Coronary artery (tissue), 2 donors: ENCODE measurements at places on chromosomes 11 and 22.

- DNase-seq = no peak
Observed at GRCh38 chr11:112368381-112368780, 107.7 kb upstream of the PLET1 start.

- DNase-seq = no peak
Observed at GRCh38 chr11:77770629-77771028, 49.9 kb downstream of the RSF1 start.

DNA sequence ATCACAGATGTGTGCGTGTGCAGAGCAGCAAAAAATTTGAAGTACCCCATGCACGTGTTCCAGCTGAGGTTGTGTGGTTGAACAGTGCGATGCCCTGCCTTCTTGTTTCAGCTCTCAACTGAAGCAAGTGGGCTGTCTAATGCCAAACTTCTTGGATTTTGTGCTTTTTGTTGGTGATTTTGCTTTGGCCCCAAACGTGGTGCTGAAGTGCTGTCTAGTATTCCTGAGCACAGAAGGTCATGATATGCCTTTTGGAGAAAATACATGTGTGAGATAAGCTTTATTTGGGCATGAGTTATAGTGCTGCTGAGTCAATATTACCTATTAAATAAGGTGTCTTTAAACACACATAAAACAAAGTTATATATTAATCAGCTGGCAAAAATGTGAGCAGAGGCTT, 14.1 kb downstream of the YDJC start:
- DNase-seq = no peak

GRCh38 chr11:92035488-92035887, 189.1 kb upstream of the FAT3 start:
- no peak for DNase-seq

GRCh38 chr11:10540546-10540914, 457 bp downstream of the RNF141 start:
- no peak for DNase-seq

GRCh38 chr11:68956142-68956541, 24.6 kb downstream of the MRGPRD start:
- no peak for DNase-seq

- no peak for DNase-seq
Observed at GRCh38 chr11:120660024-120660565, 148.5 kb downstream of the GRIK4 start.

- no peak for DNase-seq
Observed at GRCh38 chr11:130202009-130202817, 42.6 kb downstream of the ST14 start.

DNA sequence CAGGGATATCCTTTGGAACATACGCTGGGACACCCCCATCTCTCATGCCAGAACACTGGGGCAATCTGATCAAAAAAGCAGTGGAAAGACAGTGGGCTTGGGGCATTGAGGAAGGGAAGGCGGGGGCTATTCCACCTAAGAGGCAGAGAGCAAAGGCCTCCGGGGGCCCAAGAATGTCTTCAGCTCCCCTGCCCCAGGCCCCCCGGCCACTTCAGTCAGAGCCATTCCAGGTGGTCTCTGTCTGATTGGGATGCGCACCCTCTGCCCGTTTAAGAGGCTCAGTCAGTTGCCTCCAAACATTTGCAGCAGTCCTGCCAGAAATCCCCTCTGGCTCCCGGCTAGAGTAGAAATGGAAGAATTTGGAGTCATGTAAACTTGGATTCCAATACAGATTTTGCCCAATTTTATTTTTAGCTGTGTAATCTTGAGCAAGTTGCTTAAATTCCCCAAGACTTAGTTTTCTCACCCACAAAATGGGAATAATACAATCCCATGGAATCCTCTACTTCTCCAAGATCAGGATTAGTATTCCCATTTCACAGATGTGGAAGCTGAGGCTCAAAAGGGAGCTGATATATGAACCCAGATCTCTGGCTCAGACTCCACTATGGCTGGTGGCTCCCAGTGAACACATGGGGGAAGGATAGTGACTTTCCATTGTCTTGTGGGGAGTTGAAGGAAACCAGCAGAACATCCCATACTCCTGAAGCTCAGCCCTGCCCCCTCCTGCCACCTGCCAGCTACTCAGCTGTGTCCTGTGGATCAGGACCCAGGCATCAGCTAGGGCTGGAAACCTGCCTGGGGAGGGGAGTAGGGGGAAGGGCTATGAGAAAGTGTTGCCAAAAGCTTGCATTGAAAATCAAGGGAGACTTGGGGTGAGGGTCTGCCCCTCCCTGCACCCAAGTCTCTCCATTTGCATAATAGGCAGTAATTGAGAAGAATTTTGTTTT, 6.1 kb upstream of the WNT11 start:
- DNase-seq = no peak

GRCh38 chr11:2440646-2441045, 3.7 kb downstream of the TRPM5 start:
- DNase-seq = no peak

- no peak for DNase-seq
Observed at GRCh38 chr11:46427364-46427763, 35.8 kb upstream of the CHRM4 start.

- no peak for DNase-seq
Observed at GRCh38 chr22:39148727-39149535, 3.5 kb downstream of the CBX7 start.

DNA sequence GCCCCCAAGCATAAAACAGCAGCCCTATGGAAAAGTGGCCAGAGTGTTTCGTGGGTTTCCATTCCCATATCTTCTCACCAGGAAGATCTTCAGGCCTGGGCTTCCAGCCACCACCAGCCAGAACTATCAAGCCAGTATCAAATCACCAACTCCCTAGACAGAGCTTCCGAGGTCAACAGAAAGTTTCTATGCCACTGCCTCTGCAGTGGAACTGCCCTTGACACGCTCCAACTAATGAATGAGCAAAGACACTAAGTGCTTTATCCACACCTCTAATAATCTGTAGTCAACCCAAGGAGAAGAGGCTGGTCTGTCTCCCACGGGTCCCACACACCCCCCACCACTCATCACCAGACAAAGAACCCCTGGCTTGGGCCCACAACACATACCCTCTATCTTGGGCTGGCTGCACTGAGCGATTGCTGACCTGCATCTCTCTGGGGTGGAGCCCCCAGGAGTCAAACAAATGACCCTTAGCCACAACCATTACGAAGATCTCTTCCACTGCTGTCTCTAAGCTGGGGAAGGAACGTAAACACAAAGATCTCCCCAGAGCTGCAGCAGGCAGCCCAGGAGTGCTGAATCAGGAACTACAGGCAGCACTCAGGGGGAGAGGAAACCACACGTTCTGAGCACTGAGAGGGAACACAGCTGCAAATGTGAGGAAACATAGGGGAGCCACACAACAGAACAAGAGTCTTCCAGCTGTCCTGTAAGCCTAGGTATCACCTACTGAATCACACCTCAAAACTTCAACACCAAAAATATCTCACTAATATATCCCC, 9.7 kb downstream of the OR5AN1 start:
- DNase-seq = no peak

GRCh38 chr11:67420147-67420645, 4.7 kb downstream of the CARNS1 start:
- DNase-seq = no peak

DNA sequence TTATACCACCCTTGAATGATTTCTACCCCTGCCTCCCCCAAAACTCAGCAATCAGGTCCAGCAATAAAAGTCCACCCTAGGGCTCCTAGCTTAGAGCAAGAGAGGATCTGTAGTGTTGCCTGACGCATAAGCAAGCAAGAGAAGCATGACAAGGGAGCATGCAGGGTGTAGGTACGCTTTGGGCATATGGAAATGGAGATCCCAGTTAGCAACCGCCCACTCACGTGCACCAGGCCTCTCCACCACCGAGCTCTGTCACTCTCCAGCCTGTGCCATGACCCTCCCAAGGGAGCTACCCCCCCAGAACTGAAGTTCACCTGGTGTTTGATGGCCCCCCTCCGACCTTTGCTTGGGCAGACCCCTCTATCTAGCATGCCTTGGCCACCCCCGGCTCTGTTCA, 39.4 kb downstream of the SERPINH1 start:
- DNase-seq = no peak

DNA sequence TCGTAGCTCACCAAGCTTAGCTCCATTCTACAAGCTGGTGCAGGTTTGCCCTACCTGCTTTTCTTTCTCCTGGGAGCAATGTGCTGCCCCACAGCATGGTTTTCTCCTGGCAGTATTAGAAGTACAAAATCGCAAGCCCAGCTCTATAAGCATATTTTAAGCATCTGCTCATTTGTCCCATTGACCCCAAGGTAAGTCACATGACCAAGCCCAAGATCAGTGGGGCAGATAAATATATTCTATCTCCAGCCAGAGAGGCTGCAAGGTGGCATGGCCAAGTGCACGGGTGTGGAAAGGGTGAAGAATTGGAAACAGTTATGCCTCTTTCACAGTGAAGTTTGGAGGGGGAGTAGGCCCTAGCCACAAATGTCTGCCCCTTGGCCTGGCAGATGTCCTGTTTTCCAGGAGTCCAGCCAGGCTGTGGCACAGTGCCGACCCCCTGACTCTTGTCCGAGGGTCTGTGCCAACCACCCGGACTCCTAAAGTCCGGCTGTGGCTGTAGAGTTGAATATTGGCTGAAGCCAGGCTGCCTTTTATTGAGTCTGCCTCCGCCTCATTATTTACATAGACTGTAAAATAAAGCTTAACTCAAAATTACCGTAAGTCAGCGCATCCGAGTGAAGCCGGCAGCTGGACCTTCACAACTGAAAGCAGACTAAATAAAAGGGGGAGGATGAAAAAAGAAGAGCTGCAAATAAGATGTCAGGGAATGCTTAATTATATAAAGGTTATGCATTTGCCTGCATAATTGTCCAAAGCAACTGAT, 165.7 kb downstream of the COMMD9 start:
- no peak for DNase-seq

DNA sequence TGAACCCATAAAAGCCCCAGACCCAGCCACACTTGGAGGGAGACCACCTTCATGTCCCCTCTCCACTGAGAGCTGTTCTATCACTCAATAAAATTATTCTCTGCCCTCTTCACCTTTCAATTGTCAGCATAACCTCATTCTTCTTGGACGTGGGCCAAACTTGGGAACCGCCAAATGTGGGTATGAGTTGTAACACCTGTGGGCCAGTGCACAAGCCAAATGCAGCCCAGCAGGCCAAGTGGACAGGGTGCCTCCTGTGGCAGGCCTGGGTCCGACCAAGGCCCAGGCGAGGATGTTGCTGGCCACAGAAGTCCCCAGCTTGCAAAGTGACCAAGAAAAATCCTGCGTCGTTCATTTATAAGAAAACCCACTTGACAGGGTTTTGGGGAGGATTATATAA, 621.2 kb downstream of the METTL15 start:
- no peak for DNase-seq

DNA sequence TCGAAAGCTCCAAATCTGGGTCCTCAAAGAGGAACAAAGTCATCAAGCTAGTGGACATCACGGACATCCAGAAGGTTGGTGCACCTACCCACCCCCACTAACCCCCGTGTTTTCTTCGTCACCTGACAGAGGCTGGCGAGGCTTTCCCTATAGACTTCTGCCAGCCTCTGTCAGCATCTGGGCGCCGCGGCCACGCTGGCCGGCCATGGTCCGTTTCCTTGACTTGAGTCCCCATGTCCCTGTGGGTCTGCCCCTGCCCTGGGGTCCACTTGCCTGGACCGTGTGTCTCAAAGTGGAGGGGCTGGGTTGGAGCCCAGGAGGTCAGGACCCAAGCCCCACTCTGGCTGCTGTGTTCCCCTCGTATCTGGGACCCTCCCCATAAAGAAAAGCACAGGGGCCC, 55.3 kb downstream of the GRAMD4 start:
- no peak for DNase-seq

DNA sequence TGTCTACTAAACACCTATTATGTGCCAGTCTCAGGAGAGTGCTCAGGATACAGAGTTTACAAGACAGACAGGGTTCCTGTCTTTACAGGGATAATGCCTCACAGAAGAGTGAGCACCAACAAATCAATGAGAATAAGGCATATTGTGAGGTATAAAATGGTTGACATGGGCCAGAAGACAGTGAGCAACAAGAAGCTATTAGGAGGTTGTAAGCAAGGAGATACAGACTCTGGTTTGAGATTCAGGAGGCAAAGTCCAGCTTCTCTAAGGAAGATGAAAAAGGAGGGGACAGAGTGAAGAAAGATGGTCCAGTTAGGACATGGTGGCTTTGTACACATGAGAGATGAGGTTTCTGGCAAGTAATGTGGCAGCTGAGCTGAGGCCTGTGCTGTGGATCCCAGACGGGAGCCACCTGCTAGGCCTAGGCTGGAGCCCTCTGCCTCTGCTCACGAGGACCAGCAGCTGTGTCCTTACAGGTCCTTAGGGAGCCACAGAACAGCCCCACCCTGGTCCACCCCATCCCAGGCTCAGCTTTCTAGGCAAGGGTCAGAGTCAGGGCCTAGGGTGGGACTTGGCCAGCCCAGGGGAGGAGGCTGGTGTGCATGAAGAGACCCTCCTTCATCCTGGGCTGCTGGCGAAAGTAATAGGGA, 110.5 kb downstream of the ZNF280B start:
- no peak for DNase-seq

GRCh38 chr22:27993774-27994350, 74.8 kb upstream of the PITPNB start:
- peak; percentile 57 for DNase-seq

- DNase-seq = no peak
Observed at GRCh38 chr11:30635401-30635989, 49.3 kb upstream of the MPPED2 start.

DNA sequence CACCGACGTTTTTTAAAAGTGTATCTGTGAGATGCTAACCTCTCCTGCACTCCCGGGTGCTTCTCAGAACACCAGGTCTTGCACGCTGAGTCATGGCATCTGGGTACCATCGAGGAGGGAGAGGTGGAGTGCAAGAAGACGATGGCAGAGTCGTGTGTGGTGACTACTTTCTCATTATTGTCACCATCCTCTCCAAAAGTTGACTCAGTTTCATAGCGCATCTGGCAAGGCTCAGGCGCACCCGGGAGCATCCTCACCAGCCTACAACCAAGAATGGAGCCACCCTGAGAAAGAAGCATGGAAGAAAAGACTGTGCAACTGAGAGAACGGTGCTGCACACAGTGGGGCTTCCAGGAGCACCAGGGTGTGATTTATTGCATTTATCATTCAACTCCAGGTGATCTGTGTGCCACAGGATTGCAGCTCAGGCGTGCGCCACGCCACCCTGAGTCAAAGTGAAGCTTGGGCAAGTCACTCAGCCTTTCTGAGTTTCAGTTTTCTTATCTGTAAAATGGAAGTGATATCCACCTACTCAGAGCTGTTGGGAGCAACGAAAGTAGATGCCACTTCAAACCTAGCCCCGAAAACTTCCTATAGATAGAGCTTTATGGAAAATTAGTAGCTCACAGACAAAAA, 65.4 kb downstream of the LINC01488 start:
- DNase-seq = peak; percentile 17
